Cortex of kidney (tissue), 1 donor: ENCODE measurements at places on chromosomes 11 and 22.

GRCh38 chr11:69999721-70000120 lies 78.4 kb upstream of the ANO1 start:
- no peak for DNase-seq

DNA sequence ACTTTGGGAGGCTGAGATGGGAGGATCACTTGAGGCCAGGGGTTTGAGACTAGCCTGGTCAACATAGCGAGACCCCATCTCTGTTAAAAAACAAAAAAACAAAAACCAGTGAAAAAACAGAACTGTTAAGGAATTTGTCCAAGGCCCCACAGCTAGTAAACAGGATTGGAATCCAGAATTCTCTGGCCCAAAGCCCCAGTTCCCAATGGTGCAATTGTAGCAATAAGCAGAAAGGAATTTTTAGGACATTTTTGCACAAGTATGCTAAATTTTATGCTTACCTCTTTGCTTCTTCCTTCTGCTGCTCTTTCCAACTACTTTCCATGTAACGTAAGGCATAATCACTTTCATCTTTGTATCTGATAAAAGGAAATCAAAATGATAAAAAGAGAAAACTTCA lies 11.6 kb downstream of the MISFA start:
- no peak for DNase-seq

DNA sequence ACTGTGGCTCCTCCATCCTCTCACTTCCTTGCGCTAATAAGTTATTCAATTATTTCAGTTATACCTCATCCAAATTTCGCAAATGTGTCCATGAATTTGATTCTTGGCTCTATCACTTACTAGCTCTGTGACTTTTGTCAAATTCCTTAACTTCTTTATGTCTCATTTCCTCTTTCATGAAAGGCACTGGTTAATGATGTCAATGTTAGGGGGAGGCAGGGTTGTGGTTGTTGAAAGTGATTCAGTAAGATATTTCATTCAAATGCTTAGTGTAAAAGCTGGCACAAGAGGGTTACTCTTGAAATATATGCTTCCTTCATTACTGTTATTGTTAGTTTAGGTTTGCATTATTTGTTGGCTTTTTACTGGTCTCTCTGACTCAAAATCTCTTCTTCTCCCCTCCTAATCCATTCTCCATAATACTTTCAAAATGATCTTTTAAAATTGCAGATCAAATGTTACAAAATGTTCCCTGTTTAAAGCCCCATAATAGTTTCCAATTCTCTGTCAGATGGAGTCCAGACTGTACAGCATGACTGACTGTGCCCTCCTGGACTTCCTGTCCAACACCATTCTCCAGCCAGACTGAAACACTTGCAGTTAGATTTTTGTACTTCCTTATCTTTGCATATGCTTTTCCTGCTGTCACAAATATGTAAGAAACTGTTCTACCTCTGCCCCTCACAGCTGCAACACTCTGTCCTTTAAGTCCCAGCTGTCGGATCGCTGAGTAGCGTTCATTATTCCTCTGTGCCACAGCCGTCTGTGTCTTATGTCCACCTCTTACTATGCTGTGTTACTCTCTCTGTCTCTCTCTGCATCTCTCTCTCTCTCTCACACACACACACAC lies 510.6 kb upstream of the RAG2 start:
- no peak for DNase-seq

GRCh38 chr22:32692371-32692770 lies 109.1 kb upstream of the TIMP3 start:
- DNase-seq = no peak

DNA sequence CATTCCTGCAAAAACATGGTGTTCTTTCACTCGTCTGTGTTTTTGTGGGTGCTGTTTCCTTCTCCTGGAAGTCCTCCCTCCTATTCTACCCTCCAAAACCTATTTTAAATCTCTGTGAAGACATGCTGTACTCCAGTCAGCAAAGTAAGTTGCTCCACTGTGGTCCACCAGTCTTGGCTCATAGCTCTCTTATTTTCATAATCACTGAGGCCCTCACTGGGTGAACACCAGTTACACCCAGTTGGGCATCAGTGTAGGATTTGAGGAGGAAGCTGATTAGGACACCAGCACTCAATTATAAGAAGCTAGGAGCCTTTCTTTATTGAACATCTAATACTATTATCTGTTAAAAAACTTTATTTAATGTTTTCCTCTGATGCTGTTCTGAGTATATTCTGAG lies 23.9 kb upstream of the EED start:
- DNase-seq = no peak

- no peak for DNase-seq
Measured at GRCh38 chr11:129275828-129276227, 83.7 kb upstream of the ARHGAP32 start.

DNA sequence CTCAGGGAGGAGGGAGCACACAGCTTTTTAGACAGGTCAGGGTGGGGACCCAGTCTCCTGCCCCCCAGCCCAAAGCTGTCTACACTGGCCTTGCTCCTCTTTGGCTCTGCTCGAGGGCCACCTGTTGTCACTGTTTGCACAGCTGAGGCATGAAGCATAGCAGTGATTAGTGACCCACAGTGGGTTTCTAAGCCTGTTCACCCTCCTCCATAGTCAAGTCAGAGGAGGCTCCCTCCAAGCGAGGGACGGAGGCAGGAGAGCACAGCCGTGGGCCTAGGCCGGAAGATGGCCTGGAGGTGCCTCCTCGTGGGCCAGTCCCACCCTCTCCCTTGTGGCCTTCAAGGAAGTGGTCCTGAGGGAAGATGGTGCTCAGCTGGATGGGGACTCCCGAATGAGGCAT lies 241.1 kb downstream of the GRIK4 start:
- DNase-seq = no peak

GRCh38 chr11:76626921-76627401 lies 43.6 kb downstream of the LRRC32 start:
- DNase-seq = no peak

DNA sequence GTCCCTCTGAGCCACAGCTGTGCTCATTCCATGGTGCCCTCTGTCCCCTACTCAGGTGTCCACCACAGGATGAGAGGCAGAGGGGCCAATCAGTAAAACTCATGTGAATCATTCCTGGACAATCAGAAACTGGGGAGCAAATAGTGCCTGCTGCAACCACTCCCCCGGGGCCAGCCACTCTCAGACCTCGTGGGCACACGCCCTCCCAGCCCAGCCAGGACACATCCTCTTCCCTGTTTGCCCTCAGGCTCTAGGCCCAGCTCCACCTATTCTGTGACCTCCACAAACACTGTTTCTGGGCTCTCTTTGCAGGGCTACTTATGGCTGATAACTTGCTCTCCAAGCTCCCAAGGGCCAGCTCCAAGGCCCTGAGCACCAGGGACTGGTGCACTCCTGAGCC lies 14.0 kb upstream of the KCTD14 start:
- DNase-seq = no peak

DNA sequence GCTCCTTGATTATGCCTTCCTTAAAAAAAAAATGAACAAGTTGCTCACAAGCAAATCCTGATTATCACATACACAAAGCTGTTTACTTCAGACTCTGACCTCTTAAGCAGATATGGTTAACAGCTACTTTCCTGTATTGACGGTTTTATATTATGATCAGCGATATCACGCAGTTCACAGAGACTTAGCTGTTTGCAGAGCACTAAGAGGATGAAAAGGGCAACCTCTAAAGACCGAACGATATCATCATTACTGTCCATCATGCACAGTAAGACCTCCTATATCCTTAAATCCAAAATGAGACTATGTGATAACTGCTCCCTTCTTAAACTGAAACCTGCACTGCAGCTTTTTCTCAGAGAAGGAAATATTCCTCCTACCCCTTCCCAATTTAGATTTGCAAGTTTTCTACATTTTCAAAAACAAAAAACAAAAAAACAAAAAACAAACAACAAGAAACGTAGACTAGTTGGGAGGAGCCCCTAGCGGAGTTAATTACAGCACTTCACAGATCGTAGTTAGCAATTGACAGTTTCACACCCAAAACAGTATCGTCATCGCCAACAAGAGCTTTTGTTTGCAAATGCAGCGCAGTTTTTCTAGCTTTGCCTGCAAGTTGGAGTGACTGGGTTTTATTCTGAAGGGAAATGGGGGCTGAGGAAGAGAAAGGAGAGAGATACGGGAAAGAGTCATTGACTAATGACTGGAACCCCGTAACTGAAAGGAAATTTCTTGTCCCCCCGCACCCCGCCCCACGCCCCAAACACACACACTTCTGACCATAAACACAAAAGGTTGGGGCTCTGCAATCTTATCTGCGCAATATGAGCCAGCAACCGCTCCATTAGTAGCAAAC lies 1.2 kb downstream of the DDX6 start:
- no peak for DNase-seq

GRCh38 chr11:115906171-115906570 lies 402.0 kb upstream of the CADM1 start:
- DNase-seq = no peak

DNA sequence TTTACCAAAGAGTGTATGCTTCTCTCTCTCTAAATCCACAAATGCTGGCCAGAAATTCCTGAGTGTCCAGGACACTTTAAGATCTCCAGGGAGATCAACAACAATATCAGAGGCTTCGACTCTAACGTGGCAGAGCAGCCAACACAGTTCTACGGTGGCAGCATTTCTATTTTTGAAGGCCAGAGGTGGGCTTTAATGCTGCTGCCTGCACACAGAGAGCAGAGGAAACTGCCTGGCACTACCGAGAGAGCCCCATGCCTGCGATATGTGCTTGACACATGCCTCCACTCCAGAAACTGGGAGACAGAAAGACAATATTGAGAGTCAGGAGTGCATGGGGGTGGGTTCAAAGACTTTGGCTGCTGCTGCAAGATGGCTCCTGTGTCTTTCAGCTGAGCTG lies 48.8 kb upstream of the GALNT18 start:
- DNase-seq = no peak

GRCh38 chr11:46278387-46279125 lies 1.1 kb downstream of the CREB3L1 start:
- no peak for DNase-seq

DNA sequence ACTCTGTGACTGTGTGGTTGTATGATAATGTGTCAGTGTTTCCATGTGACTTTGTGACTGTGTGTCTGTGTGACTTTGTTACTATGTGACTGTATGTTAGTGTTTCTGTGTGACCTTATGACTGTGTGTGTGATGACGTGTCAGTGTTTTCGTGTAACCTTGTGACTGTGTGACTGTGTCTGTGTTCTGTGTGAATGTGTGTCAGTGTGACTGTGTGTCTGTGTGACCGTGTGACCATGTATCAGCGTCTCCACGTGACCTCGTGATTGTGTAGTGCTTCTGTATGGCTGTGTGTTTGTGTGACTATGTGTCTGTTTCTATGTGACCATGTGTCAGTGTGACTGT lies 9.5 kb upstream of the PKNOX2 start:
- DNase-seq = no peak

DNA sequence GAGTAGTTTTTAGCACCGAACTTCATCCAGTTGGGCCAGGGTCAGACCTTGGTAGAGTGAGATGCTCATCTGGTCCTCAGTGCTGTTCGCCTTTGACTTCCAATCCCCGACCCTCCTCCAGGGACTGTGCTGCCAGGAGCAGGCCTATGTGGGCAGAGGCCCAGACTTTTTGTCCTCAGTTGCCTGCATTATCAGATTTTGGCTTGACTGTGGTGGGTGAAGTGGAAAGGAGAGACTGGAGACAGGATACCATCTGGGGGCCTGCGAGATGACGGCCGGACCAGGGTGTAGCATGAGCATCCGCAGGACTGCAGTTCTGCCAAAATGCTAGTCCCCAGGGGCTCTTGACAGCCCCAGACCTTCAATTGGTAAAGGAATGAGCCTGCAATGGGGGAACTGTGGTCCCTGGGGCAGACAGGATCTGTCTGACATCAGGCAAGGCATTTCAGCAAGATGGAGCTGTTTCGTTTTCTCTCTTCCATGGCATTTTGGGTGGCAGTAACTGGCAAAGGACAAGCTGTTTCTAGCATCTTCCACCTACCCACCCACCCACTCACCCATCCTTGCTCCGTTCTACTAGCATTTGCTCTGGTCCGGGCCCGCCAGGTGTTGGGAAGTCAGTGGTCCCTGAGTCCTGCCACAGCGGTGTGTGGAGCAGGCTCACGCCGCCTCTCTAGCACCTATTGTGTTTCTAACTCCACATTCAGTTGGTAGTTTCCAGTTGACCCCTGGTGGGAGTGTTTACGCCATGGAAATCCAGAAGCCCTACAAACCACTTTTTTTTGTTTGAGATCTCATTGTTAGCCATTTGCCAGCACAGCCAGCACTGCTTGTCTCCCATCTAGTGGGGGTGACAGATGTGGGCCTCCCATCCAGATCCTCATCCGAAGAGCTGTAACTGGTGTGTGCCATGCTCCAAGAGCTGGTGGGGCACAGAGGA lies 53.5 kb downstream of the OTOG start:
- no peak for DNase-seq

GRCh38 chr11:82865841-82866240 lies 34.4 kb downstream of the PRCP start:
- DNase-seq = no peak

GRCh38 chr22:49734390-49734789 lies 93.3 kb downstream of the BRD1 start:
- no peak for DNase-seq

GRCh38 chr11:129372609-129373488 lies 2.8 kb upstream of the BARX2 start:
- no peak for DNase-seq

DNA sequence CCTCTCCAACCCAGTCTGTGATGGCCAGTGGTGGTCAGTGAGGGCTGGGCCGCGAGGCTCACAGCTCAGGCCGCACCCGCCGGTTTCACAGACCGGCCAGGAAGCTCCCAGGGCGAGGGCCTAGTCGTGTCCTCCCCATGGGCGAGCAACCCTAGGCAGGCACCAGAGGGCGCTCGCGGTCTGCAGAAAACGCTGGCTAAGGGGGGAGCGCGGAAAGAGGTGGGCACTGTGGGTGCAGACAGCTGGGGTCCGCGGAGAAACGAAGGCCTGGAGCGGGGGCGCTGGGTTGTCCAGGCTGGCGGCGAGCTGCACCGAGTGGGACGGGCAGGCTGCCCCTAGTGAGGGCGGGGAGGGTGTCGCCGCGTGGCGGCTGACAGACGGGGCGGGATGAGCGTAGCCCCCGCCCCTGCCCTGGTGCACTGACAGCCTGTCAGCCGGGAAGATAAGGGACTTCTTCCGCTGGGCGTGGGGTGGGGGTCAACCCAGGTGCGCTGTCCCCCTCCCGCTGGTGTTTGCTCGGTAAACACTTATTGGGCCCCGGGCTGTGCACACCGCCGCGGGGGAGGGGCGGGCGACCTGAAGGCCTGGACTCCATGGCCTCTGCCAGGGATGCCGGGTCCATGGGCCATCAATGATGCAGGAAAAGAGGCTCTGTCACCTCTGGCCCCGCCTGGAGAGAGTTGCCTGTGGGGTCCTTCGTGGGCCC lies 7.5 kb downstream of the GP1BB start:
- no peak for DNase-seq

DNA sequence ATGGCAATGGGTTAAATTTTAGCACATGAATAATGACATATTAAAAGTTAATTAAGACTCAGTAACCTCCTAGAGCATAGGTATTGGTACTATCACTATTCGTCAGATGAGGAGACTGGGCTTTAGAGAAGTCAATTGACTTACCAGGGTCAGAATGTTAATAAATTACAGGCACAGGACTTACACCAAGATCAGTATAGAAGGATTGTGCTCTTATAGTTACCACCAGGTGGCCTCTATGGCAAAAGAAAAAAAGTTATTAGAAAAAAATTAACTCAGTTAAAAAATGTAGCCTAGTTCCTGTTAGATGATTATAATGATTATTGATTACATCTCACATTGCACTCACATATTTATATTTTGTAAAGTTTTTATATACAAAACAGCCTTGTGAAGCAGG lies 1163.7 kb downstream of the FAM181B start:
- DNase-seq = no peak

- DNase-seq = no peak
Measured at GRCh38 chr11:2892967-2893528, 7.5 kb upstream of the CDKN1C start.

GRCh38 chr22:32744176-32744959 lies 57.1 kb upstream of the TIMP3 start:
- DNase-seq = no peak
